SIG-M5 (cell line): ENCODE measurements at places on chromosomes 12 and 14.

- DNase-seq: peak; percentile 41
These were observed 1.2 kb downstream of the SRSF9 start for GRCh38 chr12:120468325-120468820.

DNA sequence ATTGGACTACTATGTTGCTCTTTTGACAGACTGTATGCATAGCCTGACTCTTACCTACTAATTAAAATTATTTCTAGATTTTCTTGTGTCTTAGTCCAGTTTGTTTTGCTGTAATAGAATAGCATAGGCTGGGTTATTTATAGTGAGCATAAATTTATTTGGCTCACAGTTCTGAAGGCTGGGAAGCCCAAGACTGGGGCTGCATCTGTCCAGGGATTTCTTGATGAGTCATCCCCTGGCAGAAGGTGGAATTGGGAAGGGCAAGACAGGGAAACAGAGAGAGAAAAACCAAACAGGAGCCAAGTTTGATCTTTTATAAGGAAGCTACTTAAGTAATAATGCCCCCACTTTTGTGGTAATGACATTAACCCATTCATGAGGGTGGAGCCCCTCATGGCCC is 759.2 kb upstream of the LRFN5 start:
- DNase-seq: no peak

DNA sequence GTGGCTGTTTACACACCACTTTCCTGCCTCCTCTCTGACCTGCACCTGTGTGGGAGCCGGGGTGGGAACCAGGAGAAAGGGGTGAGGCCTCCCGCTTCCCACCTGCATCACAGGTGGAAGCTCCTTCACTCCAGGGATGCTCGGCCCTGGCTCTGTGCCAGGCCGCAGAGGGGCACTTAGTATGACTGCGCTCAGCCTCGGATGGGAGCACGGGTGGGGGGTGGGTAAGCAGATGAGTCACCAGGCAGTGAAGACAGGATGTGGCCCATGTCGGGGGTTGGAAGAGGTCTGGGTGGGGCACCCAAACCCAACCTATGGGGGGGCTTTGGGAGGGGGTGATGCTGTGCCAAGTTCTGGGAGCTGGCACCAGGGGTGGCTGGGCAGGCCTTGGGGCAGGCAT is 7.4 kb upstream of the CYP46A1 start:
- no peak for DNase-seq

GRCh38 chr12:54658306-54659264 is 10.4 kb upstream of the DCD start:
- no peak for DNase-seq

GRCh38 chr12:31729705-31730104 is 884 bp upstream of the AMN1 start:
- no peak for DNase-seq

DNA sequence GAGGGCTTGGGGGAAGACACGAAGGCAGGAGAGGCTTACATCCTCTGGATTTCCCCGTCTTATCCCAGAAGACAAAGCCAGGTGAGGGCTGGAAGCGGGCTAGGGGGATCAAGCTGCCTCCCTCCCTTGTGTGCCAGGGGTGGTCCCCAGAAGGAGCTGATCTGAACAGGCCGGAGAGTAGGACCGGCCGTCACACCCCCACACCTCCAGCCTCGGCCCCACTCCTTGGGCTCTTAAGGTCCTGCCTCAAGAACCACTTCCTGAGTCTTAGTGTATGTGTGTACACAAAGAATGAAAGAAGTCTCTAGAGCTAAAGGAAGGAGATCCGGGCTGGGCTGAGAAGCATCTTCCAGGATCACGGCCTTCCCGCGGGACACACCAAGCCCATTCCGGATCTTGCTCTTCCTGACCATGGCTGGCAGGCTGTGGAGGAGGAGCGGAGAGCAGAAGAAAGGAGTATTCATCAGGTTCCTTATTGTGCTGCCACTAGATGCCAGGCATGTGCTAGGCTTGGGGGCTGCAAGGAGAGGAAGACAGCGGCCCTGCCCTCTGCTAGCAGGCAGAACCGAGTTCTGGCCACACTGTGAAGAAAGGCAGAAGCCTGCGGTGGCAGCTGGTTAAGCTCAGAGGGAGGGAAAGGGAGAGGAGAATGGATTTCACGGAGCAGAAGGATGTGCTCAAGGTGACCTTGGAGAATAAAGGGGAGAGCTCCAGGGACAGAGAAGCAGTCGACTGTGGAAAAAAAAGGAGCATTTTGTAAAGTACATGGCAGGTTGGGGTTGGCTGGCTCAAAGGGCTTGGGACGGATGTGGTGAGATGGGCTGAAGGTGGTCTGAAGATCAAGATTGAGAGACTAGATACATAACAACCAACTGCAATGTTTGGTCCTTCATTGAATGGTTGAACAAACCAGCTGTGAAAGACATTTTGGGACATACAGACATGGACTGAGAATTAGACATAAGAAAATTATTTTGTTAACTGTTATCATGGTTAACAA is 1.3 kb upstream of the CD63 start:
- peak; percentile 62 for DNase-seq

- DNase-seq: no peak
These were observed 771 bp upstream of the AVPR1A start for GRCh38 chr12:63151623-63152320.

- DNase-seq: no peak
These were observed 27.4 kb downstream of the KTN1 start for GRCh38 chr14:55607386-55607785.

GRCh38 chr14:99272899-99273765 is 1.1 kb upstream of the BCL11B start:
- DNase-seq: no peak

DNA sequence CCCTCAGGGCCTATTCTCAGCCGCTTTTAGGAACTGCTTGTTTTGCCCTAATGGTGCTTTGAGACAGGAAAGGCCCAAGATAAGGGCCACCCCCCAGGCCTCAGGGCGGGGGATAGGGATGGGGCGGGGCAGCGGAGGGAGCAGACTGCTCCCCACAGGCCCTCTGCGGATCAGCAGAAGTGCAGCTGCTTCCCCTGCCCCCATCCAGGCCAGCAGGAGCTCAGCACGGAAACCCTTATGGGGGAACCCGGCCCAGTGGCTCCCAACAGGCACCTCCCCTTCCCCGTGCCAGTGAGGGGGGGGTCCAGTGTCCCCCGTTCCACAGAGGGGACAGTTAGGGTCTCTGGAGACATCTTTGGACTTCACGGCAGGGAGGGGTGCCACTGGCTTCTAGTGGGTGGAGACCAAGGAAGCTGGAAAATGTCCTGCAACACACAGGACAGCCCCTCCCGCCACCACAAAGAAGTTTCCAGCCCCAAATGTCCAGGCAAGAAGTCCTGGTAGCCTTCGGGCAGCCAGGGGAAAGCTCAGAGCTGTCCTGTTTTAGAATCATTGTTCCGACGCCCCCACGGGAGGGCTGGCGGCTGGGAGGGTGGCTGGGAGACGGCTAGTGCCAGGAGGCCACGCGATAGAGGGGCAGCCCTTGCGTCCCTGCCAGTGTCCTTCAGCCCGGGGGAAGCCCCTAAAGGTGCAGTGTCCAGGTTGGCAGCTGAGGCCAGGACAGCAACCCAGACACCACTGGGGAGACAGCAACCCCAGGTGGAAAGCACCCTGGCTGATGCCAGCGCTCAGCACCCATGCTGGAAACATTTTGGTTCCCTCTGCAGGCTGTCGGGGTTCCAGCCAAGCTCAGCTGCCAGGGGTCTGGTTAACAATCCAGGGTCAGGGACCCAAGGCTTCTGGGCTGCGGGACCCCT is 10.4 kb upstream of the GPR132 start:
- no peak for DNase-seq

- no peak for DNase-seq
These were observed 15.3 kb upstream of the MYF6 start for GRCh38 chr12:80692114-80692513.

DNA sequence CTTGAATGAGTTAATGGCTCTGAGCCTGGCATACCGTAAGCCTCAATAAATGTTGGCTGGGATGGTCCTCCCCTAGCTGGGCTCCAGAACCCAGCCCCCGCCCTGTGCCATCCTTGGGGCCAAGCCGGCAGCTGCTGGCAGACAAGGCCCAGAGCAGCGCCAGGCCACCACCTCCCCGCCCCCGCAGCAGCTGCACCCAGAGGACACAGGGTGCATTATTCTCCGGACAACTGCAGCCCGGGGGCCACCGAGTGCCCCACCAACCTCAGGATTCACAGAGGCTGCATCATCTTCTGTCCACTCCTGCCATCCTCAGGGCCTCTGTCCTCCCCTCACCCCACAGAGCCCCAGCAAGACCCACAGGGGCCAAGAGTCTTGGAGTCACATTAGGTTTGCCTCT is 92.7 kb downstream of the NCOR2 start:
- no peak for DNase-seq

DNA sequence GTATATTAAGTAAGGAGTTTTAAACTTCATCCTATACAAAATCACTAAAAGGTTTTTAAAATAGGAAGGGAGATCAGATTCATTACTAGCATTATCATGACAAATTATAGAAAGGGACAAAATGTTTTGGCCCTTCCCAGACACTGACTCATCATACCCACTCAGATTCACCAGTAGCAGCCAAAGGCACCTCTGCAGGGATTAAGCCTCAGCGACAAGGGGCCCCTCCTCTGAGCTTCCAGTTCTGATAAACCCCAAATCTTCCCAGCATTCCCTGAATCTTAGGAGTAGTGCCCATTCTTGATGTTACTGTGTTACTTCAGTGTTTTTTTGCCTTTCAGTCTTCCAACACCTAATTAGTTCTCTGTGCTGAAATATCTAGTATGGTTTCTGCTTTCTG is 14.5 kb downstream of the KRAS start:
- no peak for DNase-seq

DNA sequence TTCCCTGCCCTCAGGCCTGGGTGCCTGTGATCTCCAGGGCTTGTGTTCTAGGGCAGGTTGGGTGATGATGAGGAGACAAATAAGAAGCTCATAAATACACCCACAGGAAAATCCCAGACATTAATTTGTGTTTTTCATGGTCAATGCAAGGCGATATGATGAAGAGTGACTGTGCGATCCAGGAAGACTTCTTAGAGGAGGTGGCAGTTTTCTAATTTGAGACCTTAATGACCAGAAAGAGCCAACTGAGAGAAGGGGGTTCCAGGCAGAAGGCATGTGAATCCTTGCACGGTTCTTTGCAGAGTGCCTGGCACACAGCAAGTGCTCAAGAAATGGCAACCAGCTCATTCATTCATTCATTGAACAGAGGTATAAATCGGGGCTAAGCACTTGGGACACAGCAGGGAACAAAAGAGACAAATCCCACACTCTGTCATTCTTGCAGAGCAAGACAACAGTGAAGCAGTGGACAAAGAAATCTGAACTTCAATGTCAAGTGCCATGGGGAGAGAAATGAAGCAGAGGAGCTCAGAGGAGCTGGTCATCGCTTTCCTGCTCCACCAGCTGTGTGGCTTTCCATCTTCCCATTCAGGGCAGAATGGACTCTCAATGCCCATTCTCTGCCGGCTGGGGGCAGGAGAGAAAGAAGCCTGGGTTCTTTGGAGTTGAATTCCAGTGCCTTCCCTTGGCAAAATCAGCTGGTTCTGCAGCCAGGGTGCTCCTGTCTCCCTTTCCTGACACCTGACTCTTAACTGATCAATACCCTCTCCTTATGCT is 128.3 kb downstream of the AACS start:
- DNase-seq: no peak

DNA sequence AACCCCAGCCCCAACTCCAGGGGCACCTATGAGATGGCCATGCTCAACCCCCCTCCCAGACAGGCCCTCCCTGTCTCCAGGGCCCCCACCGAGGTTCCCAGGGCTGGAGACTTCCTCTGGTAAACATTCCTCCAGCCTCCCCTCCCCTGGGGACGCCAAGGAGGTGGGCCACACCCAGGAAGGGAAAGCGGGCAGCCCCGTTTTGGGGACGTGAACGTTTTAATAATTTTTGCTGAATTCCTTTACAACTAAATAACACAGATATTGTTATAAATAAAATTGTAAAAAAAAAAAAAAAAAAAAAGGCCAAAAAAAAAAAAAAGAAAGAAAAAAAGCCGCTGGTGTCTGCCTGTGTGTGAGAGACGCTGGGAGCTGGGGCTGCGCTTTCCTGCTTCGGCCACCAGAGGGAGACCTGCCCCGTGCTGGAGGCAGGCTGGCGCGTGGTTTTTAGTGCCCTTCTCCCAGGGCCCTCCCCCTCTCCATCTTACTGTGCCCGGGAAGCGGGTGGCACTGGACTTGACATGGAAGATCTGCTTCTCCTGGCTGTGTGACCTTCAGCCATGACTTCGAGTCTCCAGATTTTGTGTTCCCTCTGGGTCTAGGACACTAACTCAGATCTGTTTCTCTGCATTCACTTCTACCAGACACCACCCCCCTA is 3.4 kb upstream of the NXPH4 start:
- DNase-seq: no peak

DNA sequence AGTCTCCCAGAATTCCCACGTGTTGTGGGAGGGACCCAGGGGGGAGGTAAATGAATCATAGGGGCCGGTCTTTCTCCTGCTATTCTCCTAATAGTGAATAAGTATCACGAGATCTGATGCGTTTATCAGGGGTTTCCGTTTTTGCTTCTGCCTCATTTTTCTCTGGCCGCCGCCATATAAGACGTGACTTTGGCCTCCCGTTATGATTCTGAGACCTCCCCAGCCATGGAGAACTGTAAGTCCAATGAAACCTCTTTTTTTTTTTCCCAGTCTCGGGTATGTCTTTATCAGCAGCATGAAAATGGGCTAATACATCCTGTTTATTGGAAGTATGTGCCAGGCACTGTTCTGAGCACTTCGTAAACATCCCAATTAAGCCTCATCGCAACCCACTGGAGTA is 788 bp downstream of the KRT72 start:
- DNase-seq: no peak

- DNase-seq: no peak
These were observed 7.1 kb upstream of the KRT82 start for GRCh38 chr12:52413202-52413601.

DNA sequence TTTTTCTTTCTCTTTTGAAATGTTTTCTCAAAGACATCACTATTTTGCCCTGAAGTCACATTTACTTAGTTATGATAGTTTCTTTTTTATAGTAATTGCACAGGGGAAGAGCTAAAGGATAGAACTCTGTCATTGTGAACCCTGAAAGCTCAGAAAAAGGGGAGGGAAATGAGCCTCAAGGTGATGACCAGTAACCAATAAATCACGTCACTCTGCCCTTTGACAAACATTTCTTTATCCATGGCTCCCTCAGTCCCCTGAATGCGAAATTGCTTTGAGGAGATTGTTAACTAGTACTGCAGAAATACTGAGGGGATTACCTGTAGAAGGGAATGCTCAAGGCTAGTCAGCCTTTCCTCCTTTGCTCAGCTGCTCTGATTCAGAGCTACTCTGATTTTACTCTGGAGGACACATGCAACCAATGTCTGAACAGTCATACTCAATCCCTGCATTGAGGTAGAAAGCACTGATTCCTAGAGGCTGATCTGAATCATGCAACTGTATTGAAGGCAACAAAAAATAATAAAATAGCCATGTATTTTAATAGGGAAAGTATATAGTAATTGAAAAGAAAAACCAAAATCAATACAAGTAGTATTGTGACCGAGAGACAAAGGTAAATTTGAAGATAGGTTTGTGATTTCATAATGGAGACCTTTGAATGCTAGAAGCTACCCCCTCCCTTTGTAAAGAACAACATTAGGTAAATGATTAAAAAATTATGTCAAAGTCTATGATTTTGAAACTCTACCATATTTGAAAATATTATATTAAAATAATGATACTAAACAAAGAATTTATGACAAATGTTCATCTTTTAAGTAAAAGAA is 24.7 kb downstream of the SLCO1B1 start:
- no peak for DNase-seq

- no peak for DNase-seq
These were observed 1.3 kb downstream of the R3HDM2 start for GRCh38 chr12:57429473-57430111.

- no peak for DNase-seq
These were observed 22.7 kb downstream of the ITPR2 start for GRCh38 chr12:26810330-26810729.
